ENCODE measurements at places on chromosomes 1 and 21.

GRCh38 chr1:64579767-64580166 is 109.8 kb downstream of the CACHD1 start:
- no peak for DNase-seq

GRCh38 chr1:17877316-17877715 is 122.2 kb downstream of the ACTL8 start:
- no peak for DNase-seq

DNA sequence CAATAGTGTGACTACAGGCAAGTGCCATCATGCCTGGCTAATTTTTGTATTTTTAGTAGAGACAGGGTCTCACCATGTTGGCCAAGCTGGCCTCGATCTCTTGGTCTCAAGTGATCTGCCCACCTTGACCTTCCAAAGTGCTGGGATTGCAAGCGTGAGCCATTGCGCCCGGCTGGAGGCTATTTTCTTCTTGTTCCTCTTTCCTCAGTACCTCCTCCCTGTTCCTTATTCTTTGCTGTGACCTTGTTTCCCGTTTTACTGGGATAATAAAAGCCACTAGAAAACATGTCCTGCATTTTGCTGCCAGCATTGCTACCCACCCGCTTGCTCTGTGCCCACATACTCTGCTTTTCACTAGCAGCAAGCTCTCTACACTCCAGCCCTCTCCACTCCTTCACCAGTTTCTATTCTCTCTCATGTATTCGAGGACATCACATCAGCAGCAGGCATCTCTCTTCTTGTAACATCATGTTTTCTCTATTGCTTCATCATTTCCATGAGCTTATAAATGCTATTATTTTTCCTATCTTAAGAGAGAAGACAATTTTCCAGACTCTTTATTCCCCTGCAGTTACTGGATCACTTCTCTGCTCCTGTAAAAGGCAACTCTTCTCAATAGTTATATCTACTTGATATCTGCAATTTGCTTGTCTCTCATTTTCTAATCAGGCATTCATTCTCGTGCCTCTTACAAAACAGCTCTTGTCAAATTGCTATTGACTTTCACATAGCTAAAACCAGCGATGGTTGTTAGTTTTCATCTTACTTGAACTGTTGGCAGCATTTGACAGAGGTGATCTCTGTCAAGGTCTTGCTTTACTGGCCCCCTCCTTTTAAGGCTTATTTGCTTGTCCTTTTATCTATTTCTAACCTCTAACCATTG is 34.5 kb upstream of the C21orf91 start:
- no peak for DNase-seq

DNA sequence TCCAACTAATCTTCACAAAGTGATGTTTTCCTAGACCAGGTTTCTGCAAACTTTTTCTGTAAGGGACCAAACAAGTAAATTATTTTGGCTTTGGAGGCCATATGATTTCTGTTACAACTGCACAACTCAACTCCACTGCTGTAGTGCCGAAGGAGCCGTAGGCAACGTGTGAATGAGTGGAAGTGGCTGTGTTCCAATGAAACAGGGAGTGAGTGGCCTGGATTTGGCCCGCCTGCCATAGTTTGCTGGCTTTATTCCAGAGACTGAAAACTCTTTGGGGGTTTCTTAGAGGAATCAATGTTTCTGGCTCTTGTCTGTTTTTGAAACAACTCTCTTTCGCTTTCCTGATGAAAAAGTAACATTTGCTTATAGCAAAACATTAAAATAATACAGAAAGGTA is 12.6 kb upstream of the ACTL8 start:
- no peak for DNase-seq

DNA sequence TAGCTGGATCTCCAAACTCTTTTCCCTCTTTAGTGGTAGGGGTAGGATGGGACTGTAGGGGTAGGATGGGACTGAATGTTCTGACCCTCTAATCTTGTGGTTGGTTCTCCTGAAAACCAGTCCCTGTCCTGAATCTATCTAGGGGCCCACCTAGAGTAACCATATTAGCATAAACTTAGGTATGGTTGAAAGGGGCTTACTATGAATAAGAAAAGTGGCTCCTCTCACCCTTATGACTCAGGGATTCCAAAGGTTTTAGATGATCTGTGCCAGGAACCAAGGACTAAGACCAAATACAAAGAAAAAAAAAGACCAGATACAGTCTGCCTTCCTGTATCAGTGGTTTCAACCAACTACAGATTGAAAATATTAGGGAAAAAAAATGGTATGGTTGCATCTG is 28.9 kb downstream of the RNF2 start:
- DNase-seq: peak; percentile 7

Data from AG08396 (cell line).